ENCODE measurements at places on chromosomes 1 and 21.

GRCh38 chr21:35256468-35256988, 207.4 kb upstream of the RUNX1 start:
- no peak for DNase-seq

DNA sequence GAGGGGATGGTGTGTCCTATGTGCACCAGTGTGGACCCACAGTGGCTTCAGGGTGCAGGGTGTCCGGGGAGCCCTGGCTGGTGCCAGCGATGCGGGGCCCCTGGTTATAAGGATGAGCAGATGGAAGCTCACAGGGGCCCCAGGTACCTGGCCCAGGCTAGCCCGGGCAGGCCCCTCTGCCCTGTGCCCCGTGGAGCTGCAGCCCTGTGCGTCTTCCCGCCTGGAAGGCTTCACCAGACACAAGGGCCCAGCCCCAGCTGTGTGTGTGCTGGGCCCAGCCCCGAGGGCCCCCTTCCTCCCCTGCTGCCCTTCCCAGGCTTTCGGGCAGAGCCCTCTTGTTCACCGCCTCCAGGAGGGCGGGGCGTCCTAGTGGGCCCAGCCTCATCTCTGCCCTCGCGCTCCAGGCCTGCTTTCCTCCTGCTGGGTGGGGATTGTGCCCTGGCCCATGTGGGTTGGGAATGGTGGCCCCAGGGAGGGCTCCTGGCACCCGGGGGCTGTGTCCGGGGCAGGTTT, 15.9 kb downstream of the PFKL start:
- DNase-seq, result no peak

DNA sequence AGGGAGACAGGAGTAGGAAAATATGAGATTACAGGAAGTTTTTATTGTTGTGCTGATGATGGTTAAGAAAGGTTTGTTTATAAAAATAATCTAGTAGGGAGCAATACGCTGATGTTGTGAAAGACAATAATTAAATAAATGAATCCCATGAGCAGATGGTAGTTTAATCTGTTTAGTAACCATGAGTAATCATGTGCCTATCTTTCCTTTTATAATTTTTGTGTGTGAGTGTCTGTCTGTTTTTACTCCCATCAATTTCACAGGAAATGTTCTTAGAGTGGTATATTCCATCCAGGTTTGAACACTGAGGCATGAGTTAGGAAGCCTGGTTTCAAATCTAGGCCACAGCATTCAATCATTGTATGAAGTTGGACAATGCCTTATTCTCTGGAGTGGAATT, 180.5 kb downstream of the OLFM3 start:
- DNase-seq, result no peak

- no peak for DNase-seq
Measured at GRCh38 chr1:46612937-46613660, 3.5 kb downstream of the MOB3C start.

DNA sequence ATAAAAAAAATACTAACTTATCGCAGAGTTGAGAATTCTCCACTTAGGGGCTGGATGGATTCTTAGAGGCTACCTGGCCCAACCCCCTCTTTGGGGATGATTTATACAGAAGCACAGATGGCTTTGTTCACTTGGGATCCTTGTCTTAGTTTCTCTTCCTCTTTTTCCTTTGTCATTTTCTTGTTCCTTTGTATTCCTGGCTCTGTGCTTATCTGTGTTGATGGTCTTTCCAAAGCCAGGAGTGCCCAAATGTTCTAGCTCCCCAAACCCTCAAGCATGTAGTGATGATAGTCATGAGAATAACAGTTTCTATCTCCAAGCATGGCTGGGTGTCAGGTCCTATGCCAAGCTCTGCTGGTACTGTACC, 27.4 kb downstream of the EPHB2 start:
- no peak for DNase-seq

Measured in activated T-helper 1 cell treated with anti-CD3 and anti-CD28 coated beads, Interleukin-12 subunit alpha, Interleukin-12 subunit beta, Interleukin-2, Interleukin-4 antibody, amounts not matched to agents 30 ng/mL and 10 ng/mL and 1 ng/mL, durations not matched to agents 14 hours and 24 hours and 36 hours (primary cell).